Activated T-helper 9 cell treated with anti-CD3 and anti-CD28 coated beads, Interleukin-2, amount 50 U/mL, for 16 hours (primary cell): ENCODE measurements at places on chromosomes 7 and 10.

DNA sequence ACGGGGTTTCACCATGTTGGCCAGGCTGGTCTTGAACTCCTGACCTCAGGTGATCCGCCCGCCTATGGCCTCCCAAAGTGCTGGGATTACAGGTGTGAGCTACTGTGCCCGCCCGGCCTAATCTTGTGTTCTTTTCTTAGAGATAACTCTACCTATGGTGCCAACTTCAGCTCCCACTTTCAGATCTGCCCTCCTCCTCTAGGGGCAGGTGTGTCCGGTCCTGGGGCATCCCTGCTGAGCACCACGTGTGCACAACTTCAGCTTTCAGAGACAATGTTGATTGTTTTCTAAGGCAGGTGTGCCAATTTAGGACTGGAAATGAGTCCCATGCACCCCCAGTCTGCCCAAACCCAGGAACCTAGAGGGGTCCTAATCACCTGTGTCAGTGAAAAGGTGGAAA, 18.5 kb upstream of the FXYD4 start:
- no peak for DNase-seq

DNA sequence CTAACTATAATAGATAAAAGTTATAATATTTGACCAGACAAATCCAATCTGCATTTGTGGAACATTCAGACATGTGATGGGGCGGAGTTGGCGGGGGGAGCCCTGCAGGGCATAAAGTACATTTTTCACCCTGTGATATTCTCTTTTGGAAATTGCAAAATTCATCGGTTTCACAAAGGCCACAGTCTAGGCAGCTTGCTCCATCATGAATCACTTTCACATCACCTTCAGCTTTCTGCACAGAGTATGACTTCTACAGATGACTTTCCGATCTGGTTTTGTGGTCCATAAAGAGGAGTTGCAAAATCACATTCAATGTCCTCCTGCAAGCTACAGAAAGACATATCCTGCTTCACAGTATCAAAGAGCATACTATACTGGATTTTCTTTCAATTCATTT, 51.4 kb upstream of the APBB1IP start:
- no peak for DNase-seq

- no peak for DNase-seq
Observed at GRCh38 chr7:55022002-55022985, 3.5 kb downstream of the EGFR start.

GRCh38 chr10:37226524-37226923, 101.1 kb downstream of the ANKRD30A start:
- DNase-seq = no peak

DNA sequence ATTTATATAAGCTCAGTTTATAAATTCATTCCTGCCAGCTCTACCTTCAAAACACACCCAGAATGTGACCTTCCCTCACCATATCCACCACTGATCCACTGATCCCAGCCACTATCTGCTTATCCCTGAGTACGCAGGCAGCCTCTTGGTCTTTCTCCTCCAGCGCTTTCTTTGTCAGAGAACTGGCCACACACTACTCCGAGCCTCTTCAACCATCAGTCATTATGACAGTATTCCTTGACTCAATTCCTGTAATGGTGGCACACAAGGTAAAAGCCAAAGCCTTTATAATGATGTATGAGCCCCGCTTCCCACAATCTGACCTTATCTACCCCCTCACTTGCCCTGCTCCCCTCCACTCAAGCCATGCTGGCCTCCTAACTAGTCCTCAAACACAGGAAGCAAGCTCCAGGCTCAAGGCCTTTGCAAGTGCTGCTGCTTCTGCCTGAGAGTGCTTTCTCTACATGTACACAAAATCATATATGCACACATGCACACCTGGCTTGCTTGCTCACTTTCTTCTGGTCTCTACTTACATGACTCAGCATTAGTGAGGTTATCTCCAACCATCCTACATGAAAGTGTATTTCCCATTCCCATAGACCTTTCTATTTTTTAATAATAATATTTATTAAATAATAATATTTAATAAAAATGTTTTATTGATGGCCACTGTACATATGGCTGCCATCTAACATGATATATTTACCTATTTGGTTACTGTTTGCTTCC, 150.4 kb upstream of the FEZF1 start:
- DNase-seq = no peak

DNA sequence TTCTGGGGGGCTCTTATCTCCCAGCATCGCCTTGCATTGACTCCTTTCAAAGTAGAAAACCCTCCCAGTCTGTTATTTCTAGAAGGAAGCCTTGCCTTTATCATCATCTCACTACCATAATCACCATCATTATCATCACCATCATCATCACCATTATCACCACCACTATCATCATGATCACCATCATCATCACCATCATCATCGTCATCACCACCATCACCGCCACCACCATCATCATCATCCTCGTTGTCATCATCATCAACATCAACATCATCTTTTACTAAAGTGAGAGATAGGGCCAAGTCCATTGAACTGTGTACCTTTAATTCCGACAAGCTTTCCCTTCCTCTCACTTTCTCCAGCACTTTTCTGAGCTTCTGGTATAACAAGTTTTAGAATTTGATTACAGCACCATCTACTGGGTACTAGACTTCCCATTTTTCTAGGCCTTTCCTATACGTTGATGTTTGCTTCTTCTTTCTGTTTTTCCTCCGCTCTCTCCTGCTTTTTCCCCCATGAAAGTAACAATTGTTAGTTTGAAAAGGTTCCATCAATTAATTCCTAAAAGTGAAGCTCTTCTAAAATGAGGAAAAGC, 226.4 kb downstream of the BUB3 start:
- DNase-seq = no peak

DNA sequence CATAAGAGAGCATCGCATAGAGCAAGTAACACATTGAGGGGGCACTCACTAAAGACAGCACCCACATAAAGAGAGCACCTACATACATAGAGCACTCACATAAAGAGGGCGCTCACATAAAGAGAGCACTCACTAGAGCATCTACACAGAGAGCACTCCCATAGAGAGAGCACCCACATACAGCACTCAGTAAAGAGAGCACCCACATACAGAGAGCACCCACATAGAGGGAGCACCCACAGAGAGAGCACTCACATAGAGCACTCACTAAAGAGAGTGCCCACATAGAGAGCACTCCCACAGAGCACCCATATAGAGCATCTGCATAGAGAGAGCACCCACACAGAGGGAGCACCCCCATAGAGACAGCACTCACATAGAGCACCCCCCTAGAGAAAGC, 47.8 kb downstream of the INSIG1 start:
- DNase-seq = no peak

DNA sequence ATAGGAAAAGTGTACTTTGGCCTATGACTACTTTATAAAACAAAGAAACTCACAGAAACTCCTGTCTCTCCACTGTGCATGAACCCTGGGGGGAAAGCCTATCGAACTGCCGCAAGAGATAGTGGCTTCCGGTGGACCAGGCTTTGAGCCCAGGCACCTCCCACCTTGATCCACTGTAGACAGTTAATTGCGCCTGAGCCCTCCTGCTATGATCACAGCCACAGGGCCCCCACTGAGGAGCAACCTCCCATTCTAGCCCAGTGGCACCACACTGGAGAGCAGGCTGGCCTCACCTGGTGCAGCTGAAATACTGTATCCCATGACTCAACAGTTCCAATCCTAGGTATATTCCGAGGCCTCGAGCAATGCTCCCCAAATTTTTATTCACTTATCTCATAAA, 98.8 kb downstream of the COBL start:
- DNase-seq = no peak

DNA sequence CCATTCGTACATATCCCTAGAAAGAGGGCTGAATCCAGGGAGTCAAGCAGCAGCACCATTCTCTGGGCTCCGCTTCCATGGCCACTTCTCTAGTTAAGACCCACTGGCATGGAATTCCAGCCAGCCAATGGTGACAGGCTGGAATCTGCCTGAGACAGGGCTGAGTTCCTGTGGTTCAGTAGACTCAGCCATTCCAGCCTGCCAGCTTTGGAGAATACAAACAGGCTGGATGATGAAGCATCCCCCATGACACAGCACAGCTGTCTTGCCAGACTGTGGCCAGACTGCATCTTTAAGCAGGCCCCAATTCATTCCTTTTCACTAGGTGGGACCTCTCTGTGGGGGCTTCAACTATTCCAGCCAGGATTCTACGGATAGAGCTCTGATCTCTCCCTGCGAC, 329.6 kb downstream of the XPNPEP1 start:
- DNase-seq = no peak

GRCh38 chr7:26630361-26630760, 234.0 kb downstream of the SKAP2 start:
- no peak for DNase-seq

- no peak for DNase-seq
Observed at GRCh38 chr7:133614251-133614650, 361.4 kb downstream of the EXOC4 start.

GRCh38 chr7:69787736-69788431, 189.6 kb downstream of the AUTS2 start:
- DNase-seq = no peak

GRCh38 chr10:69327463-69328379, 49.4 kb downstream of the HK1 start:
- DNase-seq = peak; percentile 14

DNA sequence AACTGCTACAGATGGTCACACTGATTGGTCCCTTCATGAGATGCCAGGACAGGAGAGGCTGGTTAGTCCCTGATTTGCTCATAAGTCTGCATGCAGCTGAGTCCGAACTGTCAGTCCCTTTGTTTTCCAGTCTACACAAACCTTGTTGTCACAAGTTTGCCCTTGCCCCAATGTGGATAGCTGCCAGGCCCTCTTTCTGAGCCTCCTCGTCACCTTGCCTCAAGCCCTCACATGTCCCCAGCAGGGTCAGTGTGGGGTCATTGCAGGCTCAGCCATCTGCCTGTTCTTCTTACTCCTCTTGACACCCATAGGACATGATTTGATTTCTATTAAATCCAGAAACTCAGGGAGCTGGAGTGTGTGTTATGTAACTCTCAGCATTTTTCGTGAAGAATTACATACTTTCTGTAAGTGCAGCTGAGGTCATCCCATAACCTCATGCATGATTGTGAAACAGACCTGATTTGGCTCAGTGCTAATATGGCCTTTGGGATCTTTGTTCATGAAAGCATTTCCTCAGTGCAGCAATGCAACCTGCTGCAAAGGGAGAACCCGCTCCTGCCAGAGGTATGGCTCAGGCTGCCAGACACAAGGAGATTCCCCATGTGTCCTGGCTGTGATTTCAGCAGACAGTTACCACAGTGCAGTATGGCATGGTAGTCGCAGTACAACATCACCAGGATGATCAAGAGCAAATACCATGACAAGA, 70.0 kb upstream of the ZMIZ2 start:
- DNase-seq = no peak

- no peak for DNase-seq
Observed at GRCh38 chr7:27765841-27766240, 25.9 kb downstream of the TAX1BP1 start.

- no peak for DNase-seq
Observed at GRCh38 chr7:4123823-4124222, 558.3 kb upstream of the FOXK1 start.
